Stimulated activated CD8-positive, alpha-beta memory T cell treated with anti-CD3 and anti-CD28 coated beads, Interleukin-15, amount 100 ng/mL, for 48 hours (primary cell): ENCODE measurements at places on chromosomes 6 and 20.
A peak's percentile ranks its signal among the peaks of the same experiment; 100 is the strongest.

GRCh38 chr6:8218861-8219260, 116.5 kb upstream of the EEF1E1 start:
- no peak for DNase-seq

DNA sequence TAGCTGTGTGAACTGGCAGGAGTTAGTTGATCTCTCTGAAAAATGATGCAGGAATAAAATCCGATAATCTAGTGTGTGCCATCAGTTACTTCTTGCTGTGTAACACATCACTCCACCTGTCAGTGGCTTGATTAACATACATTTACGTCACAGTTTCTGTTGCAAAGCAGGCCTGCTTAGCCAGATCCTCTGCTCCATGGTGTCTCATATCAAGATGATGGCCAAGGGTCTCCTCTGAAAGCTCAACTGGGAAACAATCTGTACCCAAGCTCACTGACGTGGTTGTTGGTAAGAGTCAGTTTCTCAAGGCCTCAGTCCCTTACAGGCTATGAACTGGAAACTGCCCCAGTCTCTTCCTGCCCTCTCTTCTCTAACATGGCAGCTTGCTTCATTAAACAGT, 51.8 kb downstream of the FOXA2 start:
- no peak for DNase-seq

GRCh38 chr6:52663120-52663935, 7.6 kb upstream of the TMEM14A start:
- peak; percentile 10 for DNase-seq

DNA sequence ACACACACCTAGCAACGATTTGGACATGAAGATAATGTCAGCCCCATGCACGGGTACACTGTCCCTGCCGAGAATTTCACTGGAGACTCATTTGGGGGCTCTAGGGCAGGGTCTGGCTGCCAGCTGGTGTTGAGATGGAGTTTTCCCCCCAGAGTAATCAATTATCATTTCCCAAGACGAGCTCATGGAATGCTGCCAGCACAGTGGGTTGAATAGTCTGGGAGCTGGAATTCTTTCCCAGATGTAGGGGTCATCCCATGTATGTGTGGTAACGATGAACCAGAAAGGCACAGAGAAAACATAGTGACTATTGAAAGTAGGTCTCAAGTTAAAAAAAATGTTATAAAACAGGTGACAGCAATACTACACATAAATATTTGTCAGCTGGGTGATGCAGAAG, 579.9 kb downstream of the MAFB start:
- no peak for DNase-seq

GRCh38 chr6:44029444-44030185, 97.6 kb downstream of the MRPL14 start:
- no peak for DNase-seq

DNA sequence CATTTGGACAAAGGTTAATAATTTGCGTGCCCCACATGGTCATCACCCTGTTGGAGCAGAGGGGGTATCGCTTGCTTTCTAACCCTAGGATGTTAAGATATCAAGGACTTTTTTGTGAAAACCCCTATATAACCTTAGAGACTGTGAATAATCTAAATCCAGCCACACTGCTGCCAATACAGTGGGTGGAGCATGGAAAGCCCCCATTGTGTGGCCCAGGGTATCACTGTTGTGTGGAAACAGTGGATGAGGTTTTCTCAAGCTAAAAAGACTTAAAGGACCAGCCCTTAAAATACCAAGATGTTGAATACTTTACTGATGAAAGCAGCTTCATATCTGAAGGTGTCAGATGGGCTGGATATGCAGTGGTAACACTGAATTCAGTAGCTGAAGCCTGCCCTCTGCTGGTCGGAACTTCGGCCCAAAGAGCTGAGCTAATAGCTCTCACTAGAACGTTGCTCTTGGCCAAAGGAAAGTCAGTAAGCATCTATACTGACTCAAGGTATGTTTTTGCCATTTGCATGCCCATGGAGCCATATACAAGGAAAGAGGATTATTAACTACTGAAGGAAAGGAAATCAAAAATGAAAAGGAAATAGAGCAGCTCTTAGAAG, 695.2 kb downstream of the PHF3 start:
- DNase-seq = no peak

GRCh38 chr20:56249244-56249955, 868 bp downstream of the MC3R start:
- DNase-seq = peak; percentile 12
